ENCODE measurements at places on chromosomes 5 and 9. TPM values are rescaled to one million over a fixed set of nuclear protein-coding genes. Genes with fewer than 3 reads are reported as not detected.

DNA sequence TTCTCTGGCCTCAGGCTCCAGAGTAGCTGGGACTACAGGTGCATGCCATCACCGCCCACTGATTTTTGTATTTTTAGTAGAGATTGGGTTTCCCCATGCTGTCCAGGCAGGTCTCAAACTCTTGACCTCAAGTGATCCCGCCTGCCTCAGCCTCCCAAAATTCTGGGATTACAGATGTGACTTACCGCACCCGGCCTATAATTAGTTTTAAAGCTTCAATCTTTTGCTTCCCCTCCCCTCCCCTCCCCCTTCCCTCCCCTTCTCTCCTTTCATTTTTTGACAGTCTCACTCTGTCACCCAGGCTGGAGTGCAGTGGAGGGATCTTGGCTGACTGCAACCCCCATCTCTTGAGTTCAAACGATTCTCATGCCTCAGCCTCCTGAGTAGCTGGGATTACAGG is 433.3 kb upstream of the EDIL3 start:
- no peak overlapping the region for H3K4me3 ChIP-seq
- no peak overlapping the region for H3K27ac ChIP-seq
- H3K4me1 ChIP-seq = peaks cover 9% of the 10 kb centered on the region
- H3K36me3 ChIP-seq = no peaks in the 10 kb centered on the region
- no peaks in the 10 kb centered on the region for H3K27me3 ChIP-seq
- no peak for DNase-seq

- H3K27me3 ChIP-seq = peaks cover 5% of the 10 kb centered on the region
- DNase-seq = no peak
- no peak overlapping the region for H3K4me3 ChIP-seq
- H3K4me1 ChIP-seq = peaks cover 24% of the 10 kb centered on the region
- H3K36me3 ChIP-seq = no peaks in the 10 kb centered on the region
Measured at GRCh38 chr5:150254774-150255173, 34.8 kb downstream of the CAMK2A start.

Gene SLC36A2
- total RNA-seq = not detected

DNA sequence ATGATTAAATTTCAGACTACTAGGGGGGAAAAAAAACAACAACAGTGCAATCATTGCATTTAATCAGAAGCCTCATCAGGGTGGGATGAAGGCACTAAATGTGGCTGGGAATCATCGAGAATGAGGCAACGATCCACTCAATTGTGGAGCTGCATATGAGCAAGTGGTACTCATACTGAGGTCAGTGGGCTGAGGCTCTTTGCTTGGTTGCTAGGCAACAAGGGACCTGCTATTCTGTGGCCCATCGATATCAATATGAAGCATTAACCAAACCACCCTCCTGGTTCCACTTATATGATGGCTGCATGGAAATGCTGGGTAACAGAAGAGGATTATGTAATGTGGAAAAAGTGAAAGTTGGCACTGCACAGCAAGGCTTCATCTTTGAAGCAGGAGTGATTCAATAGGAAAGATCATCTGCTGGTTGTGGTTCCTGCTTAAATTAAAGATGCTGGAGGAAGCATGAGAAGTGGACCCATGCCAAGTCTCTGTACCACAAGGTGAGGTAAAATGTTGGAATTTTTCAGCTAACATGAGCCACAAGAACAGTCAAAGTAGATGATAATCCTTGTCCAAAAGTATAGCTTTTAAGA is 159.8 kb upstream of the HMHB1 start:
- no peak overlapping the region for H3K4me3 ChIP-seq
- no peaks in the 10 kb centered on the region for H3K27me3 ChIP-seq
- H3K36me3 ChIP-seq = no peaks in the 10 kb centered on the region
- H3K4me1 ChIP-seq = peaks cover 1% of the 10 kb centered on the region
- no peak overlapping the region for H3K27ac ChIP-seq

Gene TXNDC15
- 57.5 TPM for total RNA-seq

All from glutamatergic neuron (in vitro differentiated cells).